ENCODE measurements at places on chromosomes 16 and 17.

- no peak for DNase-seq
Observed at GRCh38 chr17:19979917-19980770, 2.5 kb upstream of the AKAP10 start.

DNA sequence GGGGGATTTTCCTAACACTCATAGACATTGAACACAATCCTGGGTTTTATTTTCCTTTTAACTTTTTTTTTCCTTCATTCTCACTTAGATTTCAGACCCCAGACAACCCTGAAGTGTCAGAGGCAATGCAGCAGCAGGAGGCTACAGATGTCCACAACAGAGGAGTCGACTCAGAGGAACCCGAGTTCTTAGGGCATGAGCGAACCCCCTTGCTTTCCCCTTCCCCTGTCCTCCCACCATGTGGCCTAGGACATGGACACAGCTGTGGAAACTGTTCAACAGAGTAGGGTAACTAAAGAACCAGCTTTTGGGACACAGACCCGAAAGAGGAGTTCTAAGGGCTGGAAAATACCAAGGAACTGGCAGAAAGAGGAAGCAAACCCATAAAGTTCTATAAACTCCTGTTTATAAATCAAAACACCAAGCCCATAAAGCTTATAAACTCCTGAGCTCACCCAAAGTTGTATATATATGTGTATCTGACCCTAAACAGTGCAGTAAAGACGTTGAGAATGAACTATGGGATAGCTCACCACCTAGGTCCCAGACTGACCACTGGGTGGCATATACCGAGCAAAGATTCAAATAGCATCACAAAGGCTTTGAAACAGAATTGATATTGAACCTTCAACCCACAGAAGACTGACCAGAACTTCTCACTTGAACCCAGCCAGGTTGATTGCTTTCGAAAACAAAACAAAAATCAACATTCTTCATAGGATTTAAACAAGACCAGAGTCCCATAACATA lies 33.9 kb downstream of the CMTM4 start:
- DNase-seq = peak; percentile 26

- no peak for DNase-seq
Observed at GRCh38 chr16:48537275-48537674, 72.7 kb downstream of the N4BP1 start.

DNA sequence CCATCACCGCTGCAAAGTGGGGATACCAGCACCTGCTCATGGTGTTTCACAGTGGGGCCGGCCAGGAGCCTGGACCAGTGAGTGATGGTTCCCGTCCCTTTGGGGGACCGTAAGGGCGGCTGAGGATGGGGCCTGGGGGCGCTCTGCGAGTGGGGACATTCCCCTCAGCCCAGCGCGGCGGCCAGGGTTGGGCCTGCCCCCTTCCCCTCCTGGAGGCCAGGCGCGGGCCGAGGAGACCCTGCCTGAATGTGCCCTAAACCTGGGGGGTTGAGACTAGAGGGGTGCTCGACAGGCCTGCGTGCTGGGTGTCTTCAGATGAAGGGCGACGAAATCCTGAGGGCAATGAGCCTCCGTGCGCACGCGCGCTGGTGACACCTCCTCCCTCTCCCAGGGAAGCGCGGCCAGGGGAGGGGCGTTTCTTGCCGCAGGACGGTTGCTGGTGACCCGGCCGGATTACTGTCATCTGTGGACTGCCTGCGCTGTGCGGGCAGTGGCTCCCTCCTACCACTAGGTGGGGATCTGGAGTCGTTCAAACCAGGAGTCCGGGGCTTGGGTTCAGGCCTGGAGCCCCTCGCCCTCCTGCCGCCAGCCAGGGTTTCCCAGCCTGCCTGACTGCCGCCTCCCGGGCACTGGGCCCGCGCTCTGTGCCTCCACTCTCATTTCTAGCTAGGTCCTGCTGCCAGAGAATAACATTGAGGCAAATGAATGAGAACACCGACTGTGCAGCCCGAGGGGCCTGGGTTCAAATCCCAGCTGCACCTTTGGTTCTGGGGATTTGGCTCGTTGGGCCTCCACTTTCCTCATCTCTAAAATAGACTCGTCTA lies 17.1 kb downstream of the TBX2 start:
- peak; percentile 74 for DNase-seq

DNA sequence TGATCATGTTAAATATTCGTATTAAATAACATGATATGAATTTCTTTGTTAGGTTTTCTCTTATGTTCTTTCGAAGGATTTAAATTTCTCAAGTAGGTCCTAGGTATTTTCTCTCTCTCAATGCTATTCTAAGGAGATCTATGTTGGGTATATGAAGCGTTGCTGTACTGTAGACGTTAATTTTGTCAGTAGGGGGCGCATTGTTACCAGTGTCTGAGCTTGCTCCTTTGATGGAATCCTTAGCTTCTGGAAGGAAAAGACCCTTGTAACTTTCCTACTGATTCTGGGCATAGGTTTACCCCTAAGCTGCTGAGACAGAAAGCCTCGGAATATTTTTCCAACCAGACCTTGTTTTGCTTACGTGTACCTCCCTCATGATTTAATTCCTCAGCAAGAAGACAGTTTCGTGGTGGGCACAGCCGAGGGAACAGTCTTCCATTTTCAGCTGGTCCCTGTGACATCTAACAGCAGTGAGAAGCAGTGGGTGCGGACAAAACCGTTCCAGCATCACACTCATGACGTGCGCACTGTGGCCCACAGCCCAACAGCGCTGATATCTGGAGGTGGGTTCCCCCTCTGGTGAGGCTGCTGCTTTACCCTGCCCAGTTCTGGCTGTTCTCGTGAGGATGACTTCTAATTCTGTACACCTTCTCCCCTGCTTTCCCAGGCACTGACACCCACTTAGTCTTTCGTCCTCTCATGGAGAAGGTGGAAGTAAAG lies 17.9 kb downstream of the UTP4 start:
- peak; percentile 76 for DNase-seq
